ENCODE measurements at places on chromosomes 1 and 21.

- no peak for DNase-seq
These were observed 4.8 kb upstream of the PCBP3 start for GRCh38 chr21:45638707-45639106.

DNA sequence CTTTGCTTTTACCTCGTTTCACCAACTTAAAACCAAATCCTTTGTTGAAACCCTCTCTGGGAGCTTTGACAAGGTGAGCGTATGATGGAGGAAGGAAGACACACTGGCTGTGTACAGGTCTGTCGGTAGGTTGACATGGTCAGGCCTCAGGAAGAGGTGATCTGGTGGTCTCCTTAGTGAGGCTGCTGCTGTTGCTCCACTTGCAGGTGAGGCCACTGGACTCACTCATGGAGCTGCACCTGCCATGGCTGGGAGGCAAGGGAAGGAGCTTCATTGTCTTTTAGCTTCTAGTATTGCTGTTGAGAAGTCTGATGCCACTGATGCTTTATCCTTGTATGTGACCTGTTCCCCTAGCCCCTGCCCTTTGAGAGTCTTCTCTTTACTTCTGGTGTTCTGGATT, 35.7 kb downstream of the TENT5C start:
- DNase-seq, result no peak

GRCh38 chr1:26998429-26999300, 5.2 kb downstream of the TRNP1 start:
- DNase-seq, result no peak

GRCh38 chr1:34267326-34267725, 90.6 kb downstream of the C1orf94 start:
- no peak for DNase-seq

DNA sequence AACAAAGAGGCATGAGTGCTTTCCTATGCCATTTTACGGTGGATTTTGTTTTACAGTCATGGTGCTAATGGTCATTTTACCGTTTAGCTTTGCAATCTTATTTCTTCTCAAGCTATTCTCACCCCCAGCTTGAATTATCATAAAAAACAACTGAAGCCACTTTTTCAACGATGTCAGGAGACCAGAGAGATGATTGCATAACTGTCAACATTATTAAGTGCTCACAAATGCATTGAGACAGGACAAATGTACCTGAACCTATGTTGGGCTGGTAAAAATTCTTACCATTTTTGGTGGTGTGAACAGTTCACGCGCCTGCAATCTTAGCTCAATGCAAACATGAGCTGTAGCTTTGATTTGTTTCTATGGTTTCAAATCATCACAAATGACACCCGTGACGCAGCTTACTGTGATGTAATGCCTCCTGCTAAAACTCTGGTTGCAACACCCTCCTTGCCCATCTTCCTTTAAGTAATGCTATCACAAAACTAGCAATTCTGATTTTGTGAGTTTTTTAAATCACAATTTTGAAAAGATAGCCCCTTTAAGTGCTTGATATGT, 104.4 kb downstream of the UCHL5 start:
- no peak for DNase-seq

DNA sequence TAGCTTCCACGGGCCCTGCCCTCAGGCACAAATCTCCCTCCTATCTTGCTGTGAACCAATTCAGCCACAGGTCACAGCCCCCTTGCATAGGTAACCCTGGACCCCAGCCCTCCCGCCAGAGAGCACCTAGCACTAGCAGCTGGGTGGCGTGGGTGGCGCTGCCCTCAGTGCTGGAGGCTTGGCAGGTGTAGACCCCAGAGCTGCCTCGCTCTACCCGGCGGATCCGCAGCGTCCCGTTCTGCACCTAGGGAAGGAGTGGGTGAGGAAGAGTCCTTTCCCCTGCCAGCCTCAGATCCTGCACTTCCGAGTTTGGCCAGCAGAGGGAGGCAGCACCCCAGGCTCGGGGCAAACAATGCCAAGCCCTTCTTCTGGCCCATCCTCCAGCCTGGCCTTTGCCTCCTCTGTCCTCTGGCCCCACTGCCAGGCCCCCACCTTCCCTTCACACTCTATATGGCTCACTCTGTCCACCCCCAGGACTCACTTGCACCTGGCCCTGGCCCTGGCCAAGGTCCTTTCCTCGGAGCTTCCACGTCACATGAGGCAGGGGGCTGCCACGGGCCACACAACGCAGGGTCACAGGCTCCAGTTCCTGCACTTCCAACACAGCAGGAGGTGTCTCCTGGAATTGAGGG, 9.0 kb downstream of the IGSF9 start:
- DNase-seq, result peak; percentile 89

- DNase-seq, result no peak
These were observed 609 bp upstream of the ATF3 start for GRCh38 chr1:212607913-212608391.

- no peak for DNase-seq
These were observed 470 bp downstream of the TNR start for GRCh38 chr1:175742790-175743459.

DNA sequence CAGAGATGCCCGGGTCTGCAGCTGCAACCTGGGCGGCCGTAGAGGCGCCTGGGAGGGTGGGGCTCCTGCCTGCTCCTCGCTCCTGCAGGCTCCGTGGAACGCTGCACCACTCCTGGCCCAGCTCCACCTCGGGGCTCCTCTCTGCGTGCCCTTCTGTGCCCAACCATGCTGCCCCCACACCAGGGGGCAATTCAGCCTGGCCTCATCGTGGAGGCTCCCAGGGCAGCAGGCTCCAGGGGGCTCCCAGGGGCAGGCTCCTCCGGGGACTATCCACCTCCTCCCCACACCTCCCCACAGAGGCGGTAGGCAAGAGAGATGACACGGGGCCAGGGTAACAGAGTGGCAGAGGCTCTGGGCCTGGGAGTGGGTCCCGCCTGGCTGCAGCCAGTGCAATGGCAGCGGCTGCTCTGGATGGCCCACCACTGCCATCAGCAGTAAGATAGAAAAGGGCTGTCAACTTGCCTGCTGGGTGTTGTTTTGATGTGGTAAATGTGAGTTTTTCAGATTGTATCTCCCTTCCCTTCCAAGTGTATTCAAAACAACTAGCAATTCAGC, 22.4 kb upstream of the LRRC8C start:
- no peak for DNase-seq

DNA sequence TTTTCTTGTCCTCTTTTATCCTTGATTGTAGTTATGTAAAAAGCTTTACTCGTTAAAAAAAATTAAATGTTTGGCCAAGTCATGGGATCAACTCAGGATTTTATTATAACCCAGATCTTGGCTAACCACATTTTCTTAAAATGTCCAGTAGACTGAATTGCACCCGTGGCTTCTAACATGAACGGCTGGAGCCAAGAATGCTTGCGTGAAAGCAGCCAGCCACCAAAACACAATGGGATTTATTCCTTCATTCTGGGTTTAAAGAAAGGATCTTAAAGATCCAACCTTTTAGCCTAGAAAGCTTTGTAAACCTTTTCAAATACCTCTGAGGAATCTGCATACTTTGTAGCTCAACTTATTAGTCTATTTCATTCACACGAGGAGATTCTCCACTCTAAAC, 404.4 kb downstream of the USP25 start:
- no peak for DNase-seq

DNA sequence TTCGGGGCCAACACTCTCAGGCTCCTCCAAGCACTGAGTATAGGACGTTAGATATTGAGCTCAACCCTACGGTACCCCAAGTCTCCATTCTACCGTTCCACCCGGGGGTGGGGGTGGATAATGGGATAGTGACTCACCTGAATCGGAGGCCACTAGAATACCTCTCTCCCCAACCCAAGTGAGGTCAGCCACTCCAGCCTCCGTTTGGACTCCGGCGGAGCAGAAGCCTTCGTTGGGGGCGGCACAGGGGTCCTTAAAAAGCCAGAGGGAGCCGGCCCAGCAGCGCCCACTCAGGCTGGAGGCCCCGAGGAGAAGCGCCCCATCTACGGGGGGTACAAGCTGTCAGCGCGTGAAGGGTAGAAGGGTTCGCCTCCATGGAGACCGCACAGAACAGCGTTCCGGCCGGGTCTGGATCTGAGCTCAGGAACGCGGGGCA, 556 bp downstream of the WDR77 start:
- no peak for DNase-seq

DNA sequence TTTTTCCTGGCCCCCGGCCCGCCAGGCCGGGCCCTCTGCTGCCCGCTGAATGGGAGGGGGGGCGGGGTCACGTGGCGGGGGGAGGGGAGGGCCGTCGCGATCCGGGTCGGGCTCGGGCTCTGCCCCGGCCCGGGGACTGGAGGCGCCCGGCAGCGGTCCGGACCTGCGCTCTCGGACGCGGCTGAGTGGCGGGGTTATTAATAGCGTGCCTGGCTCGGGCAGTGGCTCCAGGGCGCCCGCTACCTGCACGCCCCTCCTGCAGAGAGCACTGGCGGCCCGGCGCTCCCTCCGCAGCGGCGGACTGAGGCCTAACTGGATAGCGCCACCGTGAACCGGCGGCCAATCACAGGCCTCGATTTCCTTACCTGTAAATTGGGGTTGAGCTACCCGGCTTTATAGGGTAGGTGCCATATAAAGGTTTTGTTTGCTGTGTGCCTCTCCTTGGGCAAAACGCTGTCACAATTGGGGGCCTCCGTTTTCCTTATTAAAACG, 28.1 kb downstream of the AHDC1 start:
- DNase-seq, result peak; percentile 69

GRCh38 chr1:204771358-204771757, 85.8 kb upstream of the LRRN2 start:
- DNase-seq, result no peak

Data from GM13976 (cell line).